DMS153 (cell line): ENCODE measurements at places on chromosomes 6 and 20.
A peak's percentile ranks its signal among the peaks of the same experiment; 100 is the strongest.

GRCh38 chr6:1895721-1896120, 286.0 kb downstream of the FOXC1 start:
- no peak for DNase-seq

GRCh38 chr20:63908008-63908682, 13.2 kb downstream of the DNAJC5 start:
- no peak for DNase-seq

DNA sequence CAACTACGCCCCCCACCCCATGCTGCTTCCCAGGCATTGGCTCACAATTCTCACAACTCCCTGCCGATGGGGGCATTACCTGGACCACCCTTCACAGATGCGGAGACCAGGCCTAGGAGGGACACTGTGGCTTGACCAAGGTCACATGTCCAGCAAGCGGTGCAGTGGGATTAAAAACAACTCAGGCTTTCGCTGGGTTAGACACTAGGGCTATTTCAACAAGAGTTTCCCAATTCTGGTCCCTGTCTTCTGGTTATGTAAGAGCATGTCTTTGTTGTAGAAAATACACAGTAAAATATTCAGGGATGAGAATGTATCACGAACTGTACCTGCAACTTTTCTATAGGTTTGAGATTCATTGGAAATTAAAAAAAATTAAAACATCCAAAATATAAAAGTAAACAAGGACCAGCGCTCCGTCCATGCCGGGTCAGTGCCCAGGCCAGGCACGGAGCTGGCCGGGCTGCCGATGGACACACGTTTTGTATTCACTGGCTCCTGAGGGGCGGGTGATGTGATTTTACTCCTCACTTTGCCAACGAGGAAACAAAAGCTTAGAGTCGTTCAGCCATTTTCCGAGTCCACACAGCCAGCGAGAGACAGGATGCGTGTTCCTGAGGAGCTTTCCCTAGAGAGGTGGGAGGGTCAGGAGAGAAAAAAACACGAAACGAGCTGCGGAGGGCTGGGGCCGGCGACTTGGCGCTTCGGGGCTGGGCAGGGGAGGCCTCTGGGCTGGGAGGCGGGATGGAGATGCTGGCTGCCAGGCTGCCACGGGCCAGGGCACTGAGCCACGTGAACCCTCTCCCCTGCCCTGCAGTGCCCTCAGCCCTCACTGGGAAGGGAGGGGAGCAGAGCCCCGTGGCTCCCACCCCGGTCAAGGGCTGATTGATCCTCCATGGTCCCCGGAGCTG, 17.1 kb upstream of the VSTM2L start:
- peak; percentile 20 for DNase-seq

DNA sequence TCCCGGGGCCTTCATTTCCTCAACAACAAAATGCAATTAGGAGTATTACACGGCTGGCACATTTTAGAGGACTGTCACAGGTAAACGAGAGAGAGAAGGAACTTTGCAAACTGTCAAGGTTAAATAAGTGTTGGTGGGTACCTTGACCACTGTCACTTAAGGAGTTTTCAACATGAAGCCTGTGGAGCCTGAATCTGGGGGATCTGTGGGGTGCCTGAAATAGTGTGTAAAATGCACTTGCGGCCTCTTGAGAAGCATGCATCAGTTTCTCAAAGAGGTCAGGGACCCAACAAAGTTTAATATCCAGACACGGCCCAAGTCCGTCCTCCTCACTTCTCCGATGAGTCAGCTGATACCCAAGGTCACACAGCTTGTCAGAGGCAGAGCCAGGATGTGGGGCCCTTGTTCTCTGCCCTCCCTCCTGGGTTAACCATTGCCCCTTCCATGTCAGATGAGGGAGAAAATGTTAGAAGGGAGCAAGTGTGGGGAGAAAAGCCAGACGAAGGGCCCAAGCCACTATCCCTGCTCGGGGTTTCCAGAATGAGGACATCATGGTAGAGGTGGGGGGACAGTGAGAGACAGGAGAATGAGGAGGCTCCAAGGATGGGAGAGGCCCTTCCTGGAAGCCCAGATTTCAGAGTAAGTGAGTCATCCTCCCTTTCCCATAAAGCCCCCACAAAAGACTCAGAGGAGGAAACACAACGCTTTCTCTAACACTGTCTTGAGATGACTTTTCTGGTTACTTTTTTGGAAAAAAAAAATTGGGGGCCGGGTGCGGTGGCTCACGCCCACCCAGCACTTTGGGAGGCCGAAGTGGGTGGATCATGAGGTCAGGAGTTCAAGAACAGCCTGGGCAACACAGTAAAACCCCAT, 42.2 kb downstream of the C6orf132 start:
- DNase-seq = no peak

GRCh38 chr6:106162921-106163320, 76.8 kb downstream of the PRDM1 start:
- DNase-seq = no peak

DNA sequence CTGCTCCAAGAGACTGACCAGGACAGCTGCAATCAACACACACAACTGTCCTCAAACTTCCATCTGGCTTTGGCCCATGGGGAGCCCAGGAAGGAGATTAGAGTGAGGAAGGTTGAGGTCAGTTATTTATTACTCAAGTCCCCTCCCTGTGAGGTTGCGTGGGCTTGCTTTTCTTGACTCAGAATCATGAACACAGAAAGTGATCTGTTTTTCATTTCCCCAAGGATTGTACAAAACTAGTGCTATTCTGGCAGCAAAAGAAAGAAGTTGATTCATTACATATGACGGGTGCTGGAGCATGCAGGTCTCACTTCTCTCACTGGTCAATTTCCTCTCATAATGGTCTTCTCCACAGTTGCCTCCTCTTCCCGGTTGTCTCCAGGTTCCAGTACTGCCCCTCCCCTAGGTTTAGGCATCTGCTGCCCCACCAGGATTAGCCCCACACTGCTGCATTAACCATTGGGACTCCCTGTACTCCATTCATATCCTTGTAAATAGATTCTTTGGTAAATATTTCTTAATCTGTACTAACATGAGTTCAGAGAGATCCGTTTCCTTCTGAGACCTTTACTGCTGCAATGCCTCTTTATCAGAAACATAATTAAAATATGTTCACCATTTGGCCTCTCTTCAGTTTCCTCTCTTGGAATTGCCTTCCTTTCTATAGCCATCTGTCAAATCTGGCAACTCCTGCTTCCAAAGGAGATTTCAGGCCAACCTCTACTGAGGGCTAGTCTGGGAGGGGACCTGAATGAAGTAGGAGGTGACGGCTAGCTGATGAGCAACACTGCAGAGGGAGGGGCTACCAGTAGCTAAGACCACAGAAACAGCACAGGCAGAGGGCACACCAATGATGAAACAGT, 888.8 kb downstream of the QKI start:
- no peak for DNase-seq

DNA sequence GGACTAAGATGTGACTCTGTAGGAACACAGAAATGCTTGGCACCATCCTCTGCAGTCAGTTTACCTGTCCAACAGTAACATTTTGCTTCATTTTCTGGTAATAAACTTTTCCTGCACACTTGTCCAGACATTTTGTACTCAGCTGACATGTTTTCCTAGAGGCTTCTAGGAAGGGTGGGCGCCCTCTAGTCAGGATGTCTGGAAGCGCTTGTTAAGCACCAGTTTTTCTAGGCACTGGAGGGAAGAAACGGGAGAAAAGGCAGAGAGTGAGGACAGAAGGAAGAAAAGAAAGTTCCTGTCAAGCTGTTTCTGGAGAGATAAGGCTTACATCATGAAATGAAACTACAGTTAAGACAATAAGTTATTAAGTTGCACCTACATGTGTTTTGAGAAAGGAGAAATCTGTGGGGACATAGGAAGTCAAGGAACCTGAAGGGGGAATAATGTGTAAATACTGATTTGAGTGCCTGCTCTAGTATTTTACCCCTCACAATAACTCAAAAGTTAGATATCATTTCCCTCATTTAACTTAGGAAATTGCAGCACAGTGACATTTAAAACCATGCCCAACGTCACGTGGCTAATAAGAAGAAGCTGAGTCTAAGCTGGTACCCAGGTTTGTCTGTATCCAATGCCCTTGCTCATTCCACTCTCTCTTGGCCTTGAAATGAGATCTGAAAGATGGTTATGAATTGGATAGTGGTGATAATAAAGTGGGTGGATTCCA, 42.7 kb upstream of the TNFRSF21 start:
- no peak for DNase-seq

GRCh38 chr6:1412901-1413300, 23.5 kb downstream of the FOXF2 start:
- DNase-seq = no peak

GRCh38 chr6:36578431-36578830, 15.7 kb upstream of the SRSF3 start:
- DNase-seq = no peak
